ENCODE measurements at places on chromosomes 5 and 9.

DNA sequence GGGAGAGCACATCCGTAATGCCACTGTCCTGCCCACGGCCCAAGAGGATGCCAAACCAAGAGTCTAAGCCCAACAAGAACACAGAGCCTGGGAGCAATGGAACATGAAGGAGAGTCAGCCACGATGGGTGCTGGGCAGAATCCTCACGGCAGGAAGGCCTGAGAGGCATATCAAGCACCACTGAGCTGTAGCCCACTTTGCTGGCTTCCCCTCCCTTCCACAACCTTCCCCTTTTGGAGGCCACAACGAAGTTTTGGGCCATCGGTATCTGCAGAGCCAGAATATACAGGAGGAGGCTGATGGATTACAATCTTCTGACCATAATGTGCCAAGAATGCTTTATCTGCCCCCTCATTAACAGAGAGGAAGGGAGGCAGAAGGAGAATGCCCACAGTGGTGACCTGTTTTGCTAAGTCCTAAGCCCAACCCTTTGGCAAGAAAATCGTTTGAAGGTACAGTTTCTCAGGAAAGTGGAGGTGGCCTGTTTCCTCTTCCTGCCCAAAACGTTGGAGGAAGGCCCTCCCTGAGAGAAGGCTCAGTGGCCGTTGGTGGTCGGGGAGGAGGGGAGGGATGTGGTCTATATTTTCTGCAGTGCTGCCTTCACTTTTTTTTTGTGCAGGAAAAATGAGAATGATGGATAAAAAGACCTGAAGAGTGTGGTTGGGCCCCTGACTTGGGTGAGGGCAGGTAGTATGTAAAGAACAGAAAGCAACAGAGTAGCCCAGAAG is 26.2 kb downstream of the MACROH2A1 start:
- DNase-seq = no peak

DNA sequence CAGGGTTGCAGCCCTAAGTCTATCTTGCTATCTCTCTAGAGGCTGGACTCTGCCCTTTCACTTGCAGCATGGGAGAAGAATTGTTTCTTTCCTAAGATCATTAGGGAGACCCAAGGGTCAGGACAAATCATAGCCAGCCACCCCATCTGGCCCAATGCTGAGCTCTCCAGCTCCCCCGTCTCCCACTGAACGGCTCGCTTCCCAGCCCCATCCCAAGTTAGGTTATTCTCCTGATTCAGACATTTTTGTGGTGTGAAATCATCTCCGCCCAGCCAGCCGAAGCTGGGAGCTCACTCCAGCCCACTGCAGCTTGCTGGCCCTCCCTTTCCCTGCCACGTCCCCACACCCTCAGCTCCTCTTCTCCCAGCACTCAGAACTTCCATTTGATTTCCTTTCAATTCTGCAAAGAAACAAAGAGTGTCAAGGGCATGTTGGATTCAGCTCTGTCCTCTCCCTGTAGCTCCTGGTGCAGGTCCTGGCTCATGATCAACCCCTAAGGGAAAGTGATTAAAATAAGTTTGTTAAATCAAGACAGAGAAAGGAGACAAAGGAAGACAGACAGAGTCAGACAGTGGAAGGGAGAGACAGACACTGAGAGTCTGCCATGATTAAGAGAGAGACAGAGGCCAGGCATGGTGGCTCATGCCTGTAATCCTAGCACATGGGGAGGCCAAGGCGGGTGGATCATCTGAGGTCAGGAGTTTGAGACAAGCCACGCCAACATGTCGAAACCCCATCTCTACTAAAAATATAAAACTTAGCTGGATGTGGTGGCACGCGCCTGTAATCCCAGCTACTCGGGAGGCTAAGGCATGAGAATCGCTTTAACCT is 12.6 kb upstream of the SPARC start:
- DNase-seq = no peak

GRCh38 chr9:136211441-136212344 is 6.8 kb upstream of the LHX3 start:
- DNase-seq = no peak

- DNase-seq = no peak
These were observed 105.7 kb downstream of the INSYN2B start for GRCh38 chr5:169874621-169875020.

- DNase-seq = no peak
These were observed 9.1 kb upstream of the DNAJC25 start for GRCh38 chr9:111621895-111622480.

DNA sequence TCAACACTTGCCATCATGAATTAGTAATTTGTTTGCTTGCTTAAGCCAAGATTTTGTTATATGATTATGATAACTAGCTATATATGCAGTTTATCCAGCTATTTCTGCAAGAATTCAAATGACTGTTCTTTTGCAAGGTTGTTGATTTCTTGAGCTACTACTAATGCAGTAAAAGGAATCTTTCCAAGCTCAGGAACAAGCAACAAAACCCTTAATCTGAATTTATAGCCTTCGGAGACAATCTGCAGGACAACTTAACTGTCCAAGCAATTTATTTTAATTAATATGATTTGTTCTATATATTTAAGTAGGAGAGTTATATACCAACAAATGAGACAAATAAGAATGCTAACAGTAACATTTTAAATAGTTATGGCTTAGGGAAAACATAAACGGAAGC is 426.8 kb upstream of the POU5F2 start:
- no peak for DNase-seq

DNA sequence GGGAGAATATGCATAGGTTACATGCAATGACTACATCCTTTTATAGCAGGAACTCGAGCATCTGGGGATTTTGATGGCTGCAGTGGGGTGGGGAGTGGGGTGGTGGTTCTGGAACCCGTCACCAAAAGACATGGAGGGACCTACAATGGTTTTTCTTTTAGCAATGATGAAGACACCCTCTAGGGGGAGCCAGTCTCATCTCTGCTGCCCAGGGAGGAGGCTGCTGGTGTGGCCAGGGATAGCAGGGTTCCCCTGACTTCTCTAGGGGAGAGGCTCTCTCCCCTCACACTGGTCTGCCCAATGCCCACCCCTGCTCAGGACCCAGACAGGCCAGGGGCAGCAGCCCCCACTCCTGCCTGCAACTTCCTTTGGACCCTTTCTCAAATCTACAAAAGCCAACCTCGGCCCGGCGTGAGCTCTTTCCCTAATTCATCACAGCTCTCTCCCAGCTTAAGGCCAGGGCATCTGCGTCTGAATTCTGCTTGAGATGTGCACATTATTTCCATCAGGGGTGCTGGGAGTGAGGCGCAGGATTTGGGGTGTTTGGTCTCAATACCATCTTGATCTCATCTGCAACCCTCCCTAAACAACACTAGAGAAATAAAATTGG is 73.6 kb upstream of the RETREG1 start:
- no peak for DNase-seq

GRCh38 chr9:107348836-107349235 is 65.8 kb downstream of the RAD23B start:
- no peak for DNase-seq

DNA sequence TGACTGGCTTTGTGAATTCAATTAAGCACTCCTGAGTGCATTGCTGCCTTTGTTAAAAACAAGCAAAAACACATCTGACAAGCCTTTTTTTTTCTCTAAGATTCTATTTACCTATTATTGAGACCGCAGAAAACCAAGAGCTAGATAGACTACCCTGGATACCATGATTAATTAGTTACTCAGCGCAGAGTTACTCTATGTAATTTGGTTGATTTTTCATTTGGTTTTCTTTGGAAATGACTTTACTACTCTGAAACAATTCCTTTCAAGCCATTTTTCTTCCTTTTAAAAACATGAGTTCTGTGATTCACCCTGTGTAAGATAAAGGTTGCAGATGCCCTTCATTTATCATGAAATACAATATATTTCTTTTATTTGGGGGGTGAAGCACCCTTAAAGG is 421.6 kb upstream of the PIK3R1 start:
- DNase-seq = no peak

DNA sequence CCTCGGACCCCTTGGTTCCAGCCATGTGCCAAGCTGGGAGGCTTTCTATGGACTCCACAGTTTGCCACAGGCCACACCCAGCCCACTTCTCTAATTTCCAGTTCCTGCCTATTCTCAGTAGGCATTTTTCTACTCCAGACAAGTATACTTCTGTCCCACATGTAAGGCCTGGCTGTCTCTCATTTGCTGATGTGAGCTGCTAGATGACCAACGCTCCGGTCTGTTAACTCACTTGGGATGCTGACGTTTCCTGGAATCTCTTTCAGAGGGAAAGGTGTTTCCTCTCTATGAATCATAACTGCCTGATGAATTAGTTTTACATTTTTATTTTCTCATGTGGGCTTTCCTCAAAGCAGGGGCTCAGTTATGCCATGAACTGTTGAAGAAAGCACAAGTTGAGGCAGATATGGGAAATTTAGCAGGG is 36.3 kb downstream of the ERGIC1 start:
- DNase-seq = no peak

GRCh38 chr9:34158362-34158869 is 20.4 kb upstream of the UBAP1 start:
- no peak for DNase-seq

- no peak for DNase-seq
These were observed 110.1 kb upstream of the IRX2 start for GRCh38 chr5:2861605-2862004.

DNA sequence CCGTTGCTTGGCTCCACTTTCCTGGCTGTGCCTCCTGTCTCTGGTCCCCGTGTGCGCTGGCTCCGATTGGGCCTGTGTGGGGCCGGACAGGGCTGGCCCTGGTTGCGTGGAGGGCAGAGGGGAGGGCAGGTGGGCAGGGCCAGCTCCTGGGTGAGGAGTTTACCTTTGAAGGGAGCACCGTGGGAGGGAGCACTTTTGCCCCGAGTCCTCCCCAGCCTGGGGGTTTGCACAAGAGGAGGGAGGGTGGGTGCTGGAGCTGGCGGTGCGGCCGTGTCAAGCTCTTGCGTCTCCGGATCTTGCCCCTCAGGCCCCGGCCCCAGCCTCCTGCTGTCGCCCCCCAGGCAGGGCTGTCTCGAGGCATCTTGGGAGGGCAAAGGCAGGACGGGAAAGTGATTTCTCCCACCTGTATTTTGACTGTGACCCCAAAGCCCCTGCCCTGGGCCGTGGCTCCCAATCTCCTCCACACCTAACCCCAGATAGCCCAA is 48.3 kb upstream of the EXOC3 start:
- no peak for DNase-seq

DNA sequence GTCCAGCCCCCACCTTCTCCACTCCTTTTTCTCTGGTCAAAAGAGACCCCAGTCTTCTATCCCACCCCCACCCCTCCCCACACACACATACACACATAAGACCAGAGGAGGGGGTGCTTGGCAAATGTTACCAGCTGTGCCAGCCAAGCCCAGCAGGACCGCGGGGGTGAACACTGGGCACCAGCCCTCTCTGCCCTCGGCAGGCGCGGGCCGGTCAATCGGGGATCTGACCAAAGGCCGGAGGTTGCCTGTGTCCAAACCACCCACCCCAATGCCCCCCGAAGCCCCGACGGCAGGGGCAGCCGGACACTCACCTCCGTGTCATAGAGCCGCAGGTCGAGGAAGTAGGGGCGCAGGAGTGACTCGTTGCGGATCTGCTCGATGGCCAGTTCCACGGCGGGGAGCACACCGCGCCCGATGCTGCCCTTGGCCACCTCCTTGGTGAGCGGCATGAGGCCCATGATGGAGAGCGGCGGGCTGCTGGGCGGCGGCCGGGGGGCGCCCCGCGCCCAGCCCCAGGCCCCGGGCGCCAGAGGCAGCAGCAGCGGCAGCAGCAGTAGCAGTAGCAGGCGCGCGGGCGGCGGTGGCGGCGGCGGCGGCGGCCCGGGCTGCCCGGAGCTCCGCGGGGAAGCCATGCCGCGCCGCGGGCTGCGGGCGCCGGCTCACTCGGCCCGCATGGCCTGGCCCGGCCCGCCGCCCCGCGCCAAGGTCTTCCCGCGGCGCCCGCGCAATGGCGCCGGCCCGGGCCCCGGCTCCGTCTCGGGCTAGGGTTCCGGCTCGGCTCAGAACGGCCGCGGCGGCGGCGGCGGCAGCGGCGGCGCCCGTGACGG is 417 bp downstream of the GABBR2 start:
- no peak for DNase-seq

DNA sequence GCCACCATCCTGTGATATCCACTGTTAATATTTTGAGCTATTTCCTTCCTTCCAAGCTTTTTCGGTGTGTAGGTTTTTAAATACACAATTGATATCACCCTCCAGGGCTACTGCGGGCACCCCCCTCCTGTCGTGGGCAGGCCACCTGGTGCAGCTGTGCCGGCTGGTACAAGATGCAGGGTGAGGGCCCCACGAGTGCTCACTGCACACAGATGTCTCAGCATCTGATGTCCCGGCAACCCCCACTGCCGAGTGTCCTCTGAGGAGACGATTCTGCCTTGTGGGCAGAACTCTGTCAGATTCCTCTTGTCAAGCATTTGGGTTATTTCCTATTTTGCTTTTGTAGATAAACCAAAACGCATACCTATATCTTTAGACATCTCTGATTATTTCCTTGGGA is 25.1 kb downstream of the CACNA1B start:
- DNase-seq = no peak

DNA sequence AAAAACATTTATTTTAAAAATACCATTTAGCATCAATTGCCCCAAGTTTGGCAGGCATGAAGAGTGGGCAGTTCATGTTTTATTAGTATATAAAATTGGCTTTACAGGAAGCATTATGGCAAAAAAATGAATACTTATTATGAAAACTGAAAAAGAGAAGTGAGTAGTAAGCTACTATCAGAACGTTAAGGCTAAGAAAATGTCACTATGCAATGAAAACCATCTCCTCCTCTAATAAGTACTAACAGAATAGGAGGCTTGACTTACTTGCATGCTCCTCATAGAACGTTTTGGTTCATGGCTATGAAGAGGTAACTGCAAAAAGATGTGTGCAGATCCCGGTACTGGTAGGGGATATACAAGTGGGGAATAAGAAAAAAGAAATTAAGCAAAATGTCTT is 23.6 kb downstream of the TICAM2 start:
- DNase-seq = no peak

GRCh38 chr9:7601739-7602138 is 197.8 kb downstream of the DMAC1 start:
- no peak for DNase-seq

GRCh38 chr5:99936911-99937310 is 598.3 kb upstream of the FAM174A start:
- no peak for DNase-seq

DNA sequence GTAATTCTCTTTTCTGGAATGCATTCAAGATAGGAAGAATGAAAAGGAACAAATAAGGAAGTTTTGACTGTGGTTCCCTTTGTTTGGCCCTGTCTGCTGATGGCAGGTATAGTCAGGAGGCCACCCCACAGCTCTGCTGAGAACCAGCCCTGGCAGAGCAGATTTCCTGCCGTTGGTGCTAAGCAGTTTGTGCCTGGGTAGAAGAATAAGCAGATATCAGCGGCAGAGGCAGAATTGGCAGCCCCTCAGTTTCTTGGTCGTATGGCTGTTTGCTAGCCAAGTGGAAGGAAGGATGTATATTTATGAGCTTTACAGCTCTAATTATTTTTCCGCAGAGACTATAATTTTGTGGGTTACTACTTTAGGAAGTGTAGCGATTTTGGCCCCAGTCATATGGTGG is 310.2 kb upstream of the RFX3 start:
- no peak for DNase-seq

DNA sequence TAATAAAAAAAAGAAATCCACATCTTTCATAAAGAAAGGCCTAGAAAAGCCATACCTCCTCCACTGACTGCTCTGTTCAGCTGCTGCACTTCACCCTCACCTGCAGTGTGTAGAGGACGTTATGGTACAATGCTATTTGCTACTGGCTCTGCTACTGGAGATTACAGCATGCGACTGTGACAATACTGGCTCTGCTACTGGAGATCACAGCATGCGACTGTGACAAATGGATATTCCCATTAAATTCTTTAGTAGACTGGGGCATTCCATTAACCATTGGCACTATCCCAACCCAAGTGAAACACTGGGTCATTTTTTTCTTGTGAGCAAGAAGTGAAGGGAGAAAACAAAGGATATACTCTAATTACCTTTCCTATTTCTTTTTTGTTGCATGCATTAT is 1063.5 kb upstream of the DMAC1 start:
- no peak for DNase-seq
